Pulmonary artery endothelial cell (primary cell): ENCODE measurements at places on chromosomes 7 and 10.

DNA sequence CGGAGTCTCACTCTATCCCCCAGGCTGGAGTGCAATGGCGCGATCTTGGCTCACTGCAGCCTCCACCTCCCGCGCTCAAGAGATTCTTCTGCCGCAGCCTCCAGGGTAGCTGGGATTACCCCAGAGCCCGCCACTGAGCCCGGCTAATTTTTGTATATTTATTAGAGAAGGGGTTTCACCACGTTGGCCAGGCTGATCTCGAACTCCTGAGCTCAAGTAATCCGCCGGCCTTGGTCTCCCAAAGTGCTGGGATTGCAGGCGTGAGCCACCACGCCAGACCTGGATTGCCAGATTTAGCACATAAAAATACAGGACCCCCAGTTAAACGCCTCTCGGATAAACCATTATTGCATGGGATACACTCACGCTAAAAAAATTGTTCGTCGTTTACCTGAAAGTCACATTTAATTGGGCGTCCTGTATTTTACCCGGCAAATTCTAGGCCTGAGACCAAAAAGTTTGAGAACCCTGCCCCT is 375 bp upstream of the GATAD1 start:
- DNase-seq, result no peak

DNA sequence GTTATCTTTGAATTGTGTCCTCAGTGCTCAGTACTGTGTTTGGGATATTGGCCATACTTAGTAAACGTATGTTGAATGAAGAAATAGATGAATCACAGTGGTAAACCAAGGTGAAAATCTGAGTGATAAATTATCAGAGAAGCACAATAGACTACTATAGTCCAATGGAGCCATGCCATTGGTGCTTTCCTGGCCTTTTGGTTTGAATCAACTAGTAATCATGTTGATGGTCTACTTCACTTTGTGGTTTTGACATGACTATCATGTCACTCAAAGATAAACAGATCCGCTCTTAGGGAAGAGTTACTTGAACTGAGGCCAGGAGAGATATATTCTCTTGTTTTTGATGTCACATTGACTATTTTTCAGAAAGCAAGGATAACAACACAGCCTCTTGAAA is 86.1 kb upstream of the IGFBP3 start:
- no peak for DNase-seq

- no peak for DNase-seq
Measured at GRCh38 chr10:98340940-98341310, 72.9 kb upstream of the LOXL4 start.

- no peak for DNase-seq
Measured at GRCh38 chr7:79877874-79878465, 256.7 kb upstream of the GNAI1 start.

DNA sequence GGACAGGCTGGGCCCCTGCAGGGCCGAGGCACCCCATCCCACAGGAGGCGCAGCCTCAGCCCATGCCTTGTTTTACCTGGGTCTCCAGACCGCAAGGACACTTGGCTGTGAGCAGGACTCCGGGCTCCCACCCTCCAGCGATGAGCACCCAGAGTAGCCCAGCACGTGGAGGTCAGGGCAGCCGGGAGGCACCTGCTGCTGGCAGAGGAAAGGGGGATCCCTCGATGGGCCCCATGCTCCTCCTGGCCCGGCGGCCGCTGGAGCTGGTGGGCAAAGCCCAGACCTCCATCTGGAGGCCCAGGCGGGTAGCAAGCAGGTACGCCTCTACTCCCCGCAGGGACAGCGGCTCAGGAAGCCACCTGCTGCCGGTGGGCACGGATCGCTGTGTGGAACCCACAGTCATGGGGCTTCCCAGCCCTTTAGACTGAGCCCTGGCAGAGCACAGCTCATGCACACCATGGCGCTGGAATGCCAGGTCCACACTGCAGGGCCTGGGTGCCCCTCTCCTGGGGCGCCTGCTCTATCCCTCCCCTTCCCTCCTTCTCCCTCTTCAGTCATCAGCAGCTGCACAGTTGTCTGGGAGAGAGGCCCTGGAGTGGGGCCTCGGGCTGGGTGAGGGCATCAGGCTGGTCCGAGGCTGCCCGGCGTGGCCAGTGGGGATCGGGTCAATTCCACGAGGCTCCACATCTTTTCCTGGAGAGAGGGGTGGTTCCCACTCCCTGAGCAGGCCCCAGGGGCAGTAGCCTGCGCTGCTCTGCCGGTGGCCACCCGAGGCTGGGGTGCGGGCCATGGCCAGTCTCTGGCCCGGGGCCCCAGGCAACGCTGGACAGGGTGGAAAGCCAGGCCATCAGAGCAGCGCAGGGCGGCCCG is 65.7 kb downstream of the PWWP2B start:
- DNase-seq, result no peak

- no peak for DNase-seq
Measured at GRCh38 chr10:100894033-100894432, 18.7 kb upstream of the SLF2 start.

DNA sequence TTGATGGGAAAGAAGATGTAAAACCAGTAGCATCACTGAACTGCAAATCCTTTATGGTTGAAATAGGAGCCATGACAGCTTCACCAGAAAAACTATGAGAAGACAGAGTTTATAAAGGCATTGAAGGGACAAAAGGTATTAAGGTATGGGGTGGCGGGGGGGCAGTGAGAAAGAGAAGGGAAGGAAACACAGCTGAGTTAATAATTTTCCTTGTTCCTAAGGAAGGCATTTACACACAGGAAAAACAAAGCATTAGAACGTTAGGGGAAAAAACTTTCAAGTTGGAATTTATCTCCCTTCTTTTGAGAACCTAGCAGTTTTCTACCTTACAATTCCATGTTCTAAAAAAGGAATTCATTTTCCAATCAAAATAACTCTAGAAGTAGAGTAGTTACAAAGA is 4.4 kb downstream of the LARP4B start:
- DNase-seq, result no peak

DNA sequence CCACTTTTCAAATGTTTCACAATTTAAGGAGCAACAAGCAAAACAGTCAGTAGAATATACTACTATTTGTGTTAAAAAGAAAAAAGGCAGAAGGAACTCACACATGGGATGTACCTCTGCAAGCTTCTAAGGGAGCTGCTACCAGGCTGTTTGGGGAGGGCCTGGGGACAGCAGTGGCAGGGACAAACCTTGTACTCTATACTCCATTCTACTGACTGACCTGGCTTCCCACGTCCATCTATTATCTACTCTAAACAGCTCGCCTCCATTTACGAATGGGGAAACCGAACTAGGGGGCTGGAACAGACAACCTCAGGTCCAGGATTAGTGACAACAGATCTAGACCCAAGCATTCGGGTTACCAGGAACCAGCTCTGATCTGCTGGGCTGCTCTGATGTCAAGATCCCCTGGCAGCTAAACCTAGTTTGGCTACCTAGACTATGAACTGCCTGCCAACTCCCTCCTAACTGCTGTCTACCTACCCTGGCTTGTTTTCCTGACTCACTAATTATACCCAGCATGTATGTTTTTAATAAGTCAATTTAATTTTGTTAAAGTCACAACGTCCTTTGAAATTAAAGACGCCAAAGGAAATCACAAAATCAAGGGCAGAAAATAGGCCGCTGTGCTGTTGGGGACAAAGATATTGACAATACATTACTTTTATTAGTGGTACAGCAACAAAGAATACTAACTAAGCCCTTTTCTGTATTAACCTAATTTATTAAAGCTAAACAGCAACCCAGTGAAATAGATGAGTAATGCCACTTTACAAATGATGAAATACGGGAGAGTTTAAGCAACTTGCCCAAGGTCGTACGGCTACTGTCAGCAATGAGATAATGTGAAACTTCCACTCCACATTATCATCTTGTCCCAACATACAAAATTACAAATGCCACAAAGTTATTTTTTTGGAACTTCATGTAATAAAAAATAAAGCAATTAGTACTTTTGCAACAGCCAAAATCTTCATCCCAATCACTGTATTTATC is 5.3 kb downstream of the PSAP start:
- no peak for DNase-seq

DNA sequence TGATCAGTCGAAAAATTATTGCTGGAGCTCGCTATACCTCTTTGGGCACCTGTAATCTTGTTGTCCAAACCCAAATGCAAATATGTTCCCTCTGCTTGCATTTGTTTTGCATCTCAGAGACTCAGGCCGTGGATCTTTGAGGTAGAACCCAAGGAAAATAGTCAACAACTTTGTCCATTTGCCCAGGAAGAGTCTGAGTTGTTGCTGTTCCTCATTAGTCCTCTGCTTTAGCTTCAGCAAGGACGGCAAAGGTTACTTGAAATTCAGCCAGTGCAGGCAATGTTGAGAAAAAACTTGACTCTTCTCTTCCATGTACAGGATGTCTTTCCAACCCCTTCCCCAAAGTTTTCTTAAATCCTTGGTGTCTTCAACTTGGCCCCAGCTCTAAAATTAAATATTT is 45.8 kb downstream of the PDK4 start:
- DNase-seq, result no peak

GRCh38 chr10:29874606-29875269 is 184.6 kb downstream of the JCAD start:
- no peak for DNase-seq

- no peak for DNase-seq
Measured at GRCh38 chr7:7014827-7015595, 167.3 kb upstream of the C1GALT1 start.

- no peak for DNase-seq
Measured at GRCh38 chr7:148883266-148884048, 634 bp downstream of the EZH2 start.

GRCh38 chr7:9657257-9657656 is 1223.8 kb downstream of the NXPH1 start:
- DNase-seq, result no peak

GRCh38 chr10:95657250-95657649 is 739 bp upstream of the ALDH18A1 start:
- no peak for DNase-seq
